NCI-H187 treated with DMSO at 0.1 percent for 48 hours (cell line): ENCODE measurements at places on chromosomes 7 and 10.

- DNase-seq, result no peak
Measured at GRCh38 chr10:35640951-35641675, 983 bp downstream of the FZD8 start.

DNA sequence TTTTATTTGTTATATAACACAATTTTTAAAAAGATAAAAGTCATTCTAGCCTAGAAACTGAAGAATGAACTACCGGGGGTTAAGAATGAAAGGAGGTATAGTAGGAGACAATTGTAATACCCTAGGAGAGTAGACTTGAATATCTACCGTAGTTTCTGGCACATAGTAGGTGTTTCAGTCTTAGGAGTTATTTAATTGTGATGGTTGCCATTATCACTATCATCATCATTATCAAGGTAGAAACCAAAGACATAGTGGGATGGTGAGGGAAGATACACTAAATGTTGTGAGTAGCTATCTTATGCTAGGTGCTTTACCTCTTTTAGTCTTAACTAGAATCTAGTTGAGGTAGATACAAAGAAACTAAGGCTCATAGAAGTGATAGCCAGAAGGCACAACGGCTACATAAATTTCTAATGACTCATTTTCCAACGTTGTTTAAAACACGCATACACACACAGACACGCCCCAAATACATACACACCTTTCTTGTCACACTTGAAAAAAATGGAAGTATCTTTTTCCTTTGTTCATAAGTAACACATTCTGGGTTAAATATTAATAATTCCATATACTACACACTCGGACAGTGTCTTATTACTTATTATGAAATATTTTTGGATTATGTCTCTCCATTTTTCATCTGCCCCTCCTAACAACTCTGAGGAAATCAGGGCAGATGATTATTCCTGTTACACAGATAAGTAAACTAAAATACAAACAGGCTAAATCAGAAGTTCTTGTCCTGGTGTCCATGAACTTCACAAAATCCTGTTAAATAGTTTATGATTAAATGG lies 2.0 kb upstream of the ANLN start:
- no peak for DNase-seq

- no peak for DNase-seq
Measured at GRCh38 chr10:112988839-112989406, 38.9 kb downstream of the TCF7L2 start.

- peak; percentile 69 for DNase-seq
Measured at GRCh38 chr10:116073001-116073400, 200.0 kb downstream of the GFRA1 start.

- no peak for DNase-seq
Measured at GRCh38 chr7:79281426-79281825, 172.0 kb downstream of the MAGI2 start.

GRCh38 chr10:42936580-42936979 lies 140.3 kb upstream of the RET start:
- DNase-seq, result no peak

- DNase-seq, result no peak
Measured at GRCh38 chr10:118032564-118032963, 14.2 kb downstream of the RAB11FIP2 start.

GRCh38 chr10:104903433-104903832 lies 262.3 kb downstream of the SORCS3 start:
- no peak for DNase-seq

- DNase-seq, result no peak
Measured at GRCh38 chr10:20457649-20458048, 439.5 kb downstream of the NEBL start.

GRCh38 chr7:17773289-17773626 lies 167.0 kb downstream of the SNX13 start:
- DNase-seq, result no peak

DNA sequence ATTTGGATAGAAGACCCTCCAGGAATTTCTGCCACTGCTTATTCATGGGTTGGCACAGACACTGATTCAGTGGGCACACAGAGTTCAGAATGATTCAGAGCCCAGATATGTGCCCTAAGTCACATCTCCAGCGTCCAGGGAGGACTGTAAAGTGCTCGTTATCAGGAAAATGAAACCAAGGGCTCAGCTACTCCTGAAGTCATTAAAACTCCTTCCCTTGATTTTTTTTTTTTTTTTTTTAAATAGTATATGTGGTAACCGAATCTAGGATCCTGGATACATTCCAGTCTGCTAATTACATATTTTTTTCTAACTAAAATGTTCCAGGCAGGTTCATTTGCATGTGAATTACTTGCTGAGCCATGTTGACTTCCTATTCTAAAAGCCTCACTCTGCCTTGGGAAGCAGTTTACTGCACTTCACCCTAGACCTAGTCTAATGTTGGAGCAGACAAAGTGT lies 34.7 kb downstream of the MET start:
- no peak for DNase-seq

- no peak for DNase-seq
Measured at GRCh38 chr10:947051-947450, 15.5 kb upstream of the LARP4B start.

DNA sequence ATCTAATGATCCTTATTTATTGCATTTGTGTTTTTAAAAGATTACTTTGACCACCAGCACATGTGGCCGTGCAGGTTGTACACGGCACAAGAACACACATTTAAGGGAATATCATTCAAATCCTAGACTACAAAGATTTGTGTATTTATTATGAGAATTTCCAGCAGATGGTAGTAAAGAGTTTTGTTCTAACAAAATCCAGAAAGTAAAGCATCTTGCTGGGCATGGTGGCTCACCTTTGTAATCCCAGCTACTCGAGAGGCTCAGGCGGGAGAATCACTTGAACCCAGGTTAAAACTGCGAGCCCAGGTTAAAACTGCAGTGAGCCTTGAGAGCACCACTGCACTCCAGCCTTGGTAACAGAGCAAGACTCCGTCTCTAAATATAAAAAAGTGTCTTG lies 31.5 kb downstream of the MACROH2A2 start:
- no peak for DNase-seq

- DNase-seq, result no peak
Measured at GRCh38 chr10:33506838-33507661, 172.6 kb upstream of the NRP1 start.

DNA sequence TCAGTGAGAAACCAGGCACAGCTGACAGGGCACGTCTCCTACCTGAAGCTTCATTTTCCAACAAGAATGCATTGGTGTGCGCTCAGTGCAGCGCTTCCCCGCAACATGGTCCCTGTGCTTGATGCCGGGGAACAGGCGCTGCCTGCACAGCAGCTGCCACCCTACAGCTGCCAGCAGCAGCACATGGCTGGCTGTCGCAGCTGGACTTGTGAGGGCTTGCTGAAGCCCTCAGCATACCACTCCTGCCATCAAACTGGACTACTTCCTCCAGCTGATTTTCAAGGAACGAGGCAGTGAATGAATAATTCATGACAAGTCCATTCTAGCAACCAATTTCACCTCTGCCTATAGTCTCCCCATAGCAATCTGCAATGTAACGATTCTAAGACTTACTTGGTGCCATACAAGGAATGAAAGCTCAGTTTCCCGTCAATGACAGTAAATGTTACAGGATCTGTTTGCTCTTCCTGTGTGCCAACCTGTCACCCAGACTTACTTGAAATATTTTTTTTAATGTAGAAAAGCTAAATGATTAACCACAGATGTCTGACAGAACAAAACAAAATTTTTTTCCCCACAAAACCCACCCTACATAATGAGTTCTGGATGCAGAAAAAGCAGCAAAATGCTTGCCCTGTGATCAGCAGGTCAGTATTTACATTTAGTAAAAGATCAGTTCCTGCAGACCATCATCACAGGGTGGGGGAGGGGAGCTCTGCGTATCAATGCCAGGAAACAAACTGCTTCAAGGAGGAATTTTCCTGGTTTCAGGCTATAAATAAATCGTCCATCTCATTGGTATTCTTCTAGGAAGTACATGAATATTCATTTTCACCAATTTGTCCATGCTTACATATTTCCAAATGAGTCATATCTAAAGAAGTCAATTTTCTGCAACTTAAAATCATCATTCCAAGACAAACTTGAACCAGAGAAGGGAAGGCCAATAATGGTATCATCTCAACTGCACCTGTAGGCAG lies 140.6 kb downstream of the ALOX5 start:
- DNase-seq, result no peak

DNA sequence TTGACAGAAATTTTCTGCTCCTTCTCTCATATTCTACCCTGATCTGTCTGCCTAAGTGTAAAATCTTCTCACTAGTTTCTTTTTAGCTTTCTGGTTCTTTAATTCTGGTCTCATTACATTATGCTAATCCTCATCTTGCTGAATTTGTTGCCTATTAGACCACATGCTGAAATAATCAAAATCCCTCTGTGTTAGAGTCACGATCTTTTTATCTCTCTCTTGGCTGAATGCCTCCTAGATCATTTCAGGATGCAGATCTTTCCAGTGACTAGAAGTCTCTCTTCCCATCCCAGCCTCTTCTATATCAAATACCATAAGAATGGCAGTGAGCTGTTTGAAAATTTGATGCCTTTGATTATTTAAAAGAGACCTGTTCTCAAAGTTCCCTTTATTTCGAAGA lies 661.9 kb downstream of the SORCS1 start:
- no peak for DNase-seq

DNA sequence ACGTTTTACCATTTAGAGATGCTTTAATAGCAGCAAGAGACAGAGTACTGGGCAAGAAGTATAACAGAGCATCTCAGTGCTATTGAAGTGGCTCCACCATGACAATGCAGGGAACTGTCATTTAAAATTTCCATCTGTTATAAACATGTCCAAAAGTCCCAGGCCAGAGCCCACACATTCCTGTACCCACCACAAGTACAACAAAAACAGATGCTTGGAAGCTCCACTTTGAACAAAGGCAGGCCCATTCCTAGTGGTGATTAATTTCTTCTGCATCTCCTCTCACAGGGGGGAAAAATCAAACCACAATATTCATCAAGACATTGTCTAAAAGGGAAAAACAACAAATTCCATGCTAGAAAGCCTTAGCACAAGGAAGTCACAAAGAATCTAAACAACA lies 627.9 kb downstream of the PARD3 start:
- DNase-seq, result no peak

DNA sequence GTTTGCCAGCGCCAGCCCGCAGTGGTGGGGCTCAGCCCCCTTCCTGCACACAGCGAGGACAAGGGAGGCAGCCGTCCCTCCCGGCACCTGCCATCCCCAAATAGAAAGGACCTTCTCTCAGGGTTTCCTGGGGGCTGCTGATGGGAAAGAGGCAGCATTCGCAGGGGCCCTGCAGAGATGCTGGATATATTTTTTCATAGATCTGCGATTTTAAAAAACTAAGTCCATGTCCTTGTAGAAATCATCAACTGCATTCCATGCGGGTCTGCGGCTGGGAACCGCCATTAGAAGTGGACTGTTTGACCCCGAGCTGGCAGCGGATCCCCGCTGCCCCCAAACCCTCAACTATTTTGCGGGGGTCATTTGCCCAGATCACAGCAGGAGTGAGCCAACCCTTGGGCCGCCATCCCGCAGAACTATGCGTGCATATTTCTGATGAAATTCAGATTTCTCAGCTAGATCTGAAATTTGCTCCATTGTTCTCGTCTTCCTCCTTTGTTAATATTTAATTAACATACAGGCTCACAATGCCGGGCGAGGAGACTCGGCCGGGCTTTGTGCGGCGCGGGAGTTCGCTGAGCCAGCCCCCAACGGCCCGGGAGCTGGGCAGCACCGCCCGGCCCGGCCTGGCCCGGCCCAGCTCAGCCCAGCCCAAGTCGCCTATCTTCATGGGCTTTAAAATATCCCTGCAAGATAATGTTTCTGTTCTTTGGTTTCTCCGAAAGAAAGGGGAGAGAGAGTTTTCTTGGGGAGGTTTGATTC lies 2.0 kb downstream of the EN2 start:
- DNase-seq, result no peak

- DNase-seq, result no peak
Measured at GRCh38 chr7:154372011-154372601, 319.9 kb downstream of the DPP6 start.

GRCh38 chr7:29274146-29275017 lies 79.8 kb downstream of the CHN2 start:
- no peak for DNase-seq

DNA sequence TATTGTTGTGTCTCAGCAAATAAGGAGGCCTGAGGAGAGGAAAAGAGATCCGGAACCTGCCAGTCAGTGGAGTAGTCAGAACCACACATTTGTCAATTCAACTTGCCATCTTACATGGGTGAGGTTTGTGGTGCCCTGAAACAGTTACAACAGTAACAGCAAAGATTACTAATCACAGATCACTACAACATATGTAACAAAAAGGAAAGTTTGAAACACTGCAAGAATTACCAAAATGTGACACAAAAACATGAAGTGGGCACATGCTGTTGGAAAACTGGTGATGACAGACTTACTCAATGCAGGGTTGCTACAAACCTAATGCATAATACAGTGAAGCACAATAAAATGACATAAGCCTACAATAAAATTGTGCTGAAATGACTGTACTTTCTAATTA lies 89.4 kb downstream of the LRRN3 start:
- DNase-seq, result no peak

- no peak for DNase-seq
Measured at GRCh38 chr7:88661921-88662320, 97.6 kb upstream of the ZNF804B start.

- no peak for DNase-seq
Measured at GRCh38 chr7:101059620-101059942, 25.7 kb upstream of the TRIM56 start.
